ENCODE measurements at places on chromosomes 1 and 21.

DNA sequence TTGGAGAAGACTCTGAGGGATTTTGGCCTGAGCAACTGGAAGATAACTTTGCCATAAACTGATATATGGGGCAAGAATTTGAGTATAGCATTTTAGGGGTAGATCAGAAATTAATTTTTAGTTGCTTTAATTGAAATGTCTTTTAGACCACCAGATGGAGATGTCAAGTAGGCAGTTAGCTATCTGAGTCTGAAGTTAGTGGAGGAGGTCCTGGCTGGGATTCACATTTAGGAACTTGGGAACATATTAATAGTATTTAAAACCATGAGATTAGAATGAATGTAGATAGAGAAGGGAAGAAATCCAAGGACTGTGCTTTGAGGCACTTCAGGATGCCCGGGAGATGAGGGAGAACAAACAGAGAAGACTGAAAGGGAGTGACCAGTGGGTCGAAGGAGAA is 32.6 kb downstream of the SLC44A3 start:
- no peak for DNase-seq

- no peak for DNase-seq
Measured at GRCh38 chr1:164590592-164590991, 31.6 kb downstream of the PBX1 start.

DNA sequence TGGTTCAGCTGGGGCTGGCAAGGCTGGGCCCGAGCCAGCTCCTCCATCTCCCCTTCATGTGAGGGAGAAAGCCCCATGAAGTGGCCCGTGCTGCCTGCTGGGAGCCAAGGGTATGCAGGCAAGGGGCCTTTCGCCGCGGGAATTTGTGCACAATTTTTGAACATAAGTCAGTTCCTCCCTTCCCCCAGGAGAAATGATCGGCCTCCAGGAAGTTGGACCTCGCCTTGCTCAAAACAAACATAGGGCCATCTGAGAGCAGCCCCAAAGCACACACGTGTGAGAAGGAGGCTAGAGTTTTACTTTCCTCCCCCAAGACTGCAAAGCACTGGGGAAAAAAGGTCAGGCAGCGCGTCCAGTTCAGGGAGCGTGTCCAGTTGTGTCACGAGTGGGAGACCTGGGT is 64.7 kb downstream of the PRDM16 start:
- no peak for DNase-seq

- DNase-seq, result no peak
Measured at GRCh38 chr1:151703813-151704212, 12.8 kb downstream of the CELF3 start.

GRCh38 chr1:41439234-41439633 is 45.2 kb downstream of the EDN2 start:
- DNase-seq, result no peak
